ENCODE measurements at places on chromosomes 2 and 18.

- DNase-seq: peak; percentile 32
Observed at GRCh38 chr2:2324565-2325101, 6.4 kb downstream of the MYT1L start.

- DNase-seq: no peak
Observed at GRCh38 chr2:15504882-15505663, 56.1 kb downstream of the NBAS start.

GRCh38 chr2:223000872-223001796 is 50.9 kb upstream of the KCNE4 start:
- no peak for DNase-seq

GRCh38 chr2:160042054-160042453 is 20.4 kb downstream of the PLA2R1 start:
- no peak for DNase-seq

DNA sequence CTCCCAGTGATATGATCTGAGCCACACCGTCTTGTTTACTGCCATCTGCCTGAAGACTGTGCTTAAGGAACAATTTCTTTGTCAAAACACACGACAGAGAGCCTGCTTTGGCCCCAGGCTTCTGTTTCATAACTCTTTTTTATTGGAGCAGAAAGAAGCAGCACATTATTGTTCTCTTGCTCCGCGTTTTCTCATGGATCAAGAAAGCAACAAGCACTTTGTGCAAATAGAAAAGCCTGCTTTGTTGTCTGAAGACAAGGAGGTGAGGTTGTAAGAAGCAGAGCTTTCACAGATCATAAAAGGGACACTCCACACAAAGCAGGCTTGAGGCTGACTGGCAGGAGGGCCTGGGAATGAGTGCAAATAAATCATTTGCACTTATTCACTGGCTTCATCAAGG is 118.3 kb upstream of the FAM136A start:
- DNase-seq: no peak

DNA sequence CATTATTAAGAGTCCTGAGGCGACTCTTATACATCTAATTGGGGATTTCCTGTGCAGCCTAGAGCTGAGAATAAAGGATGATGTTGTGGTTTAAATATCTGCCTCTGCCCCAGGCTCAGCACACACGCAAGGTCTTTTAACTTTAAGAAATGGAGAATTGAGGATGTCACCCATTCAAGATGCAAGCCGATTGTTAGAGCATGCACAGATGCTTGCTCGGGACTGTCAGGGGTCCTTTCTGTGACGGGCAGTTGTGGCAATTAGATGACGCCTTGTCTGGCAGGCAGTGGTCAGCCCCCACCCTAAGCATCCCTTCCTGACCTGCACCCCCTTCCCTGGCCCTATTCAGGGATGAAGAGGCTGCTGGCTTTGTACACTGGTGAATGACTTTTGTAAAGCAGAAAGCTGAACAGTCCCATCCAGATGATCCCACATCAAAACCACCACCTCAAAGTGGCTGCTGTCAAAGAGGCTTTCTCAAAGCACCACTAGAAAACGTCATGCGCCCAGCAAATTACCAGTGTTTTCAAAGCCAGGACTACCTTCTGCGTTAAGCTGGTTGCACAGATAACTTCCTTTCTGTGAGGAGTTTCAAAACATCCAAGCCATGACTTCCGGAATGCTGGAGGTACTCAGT is 23.7 kb downstream of the FAM178B start:
- no peak for DNase-seq

DNA sequence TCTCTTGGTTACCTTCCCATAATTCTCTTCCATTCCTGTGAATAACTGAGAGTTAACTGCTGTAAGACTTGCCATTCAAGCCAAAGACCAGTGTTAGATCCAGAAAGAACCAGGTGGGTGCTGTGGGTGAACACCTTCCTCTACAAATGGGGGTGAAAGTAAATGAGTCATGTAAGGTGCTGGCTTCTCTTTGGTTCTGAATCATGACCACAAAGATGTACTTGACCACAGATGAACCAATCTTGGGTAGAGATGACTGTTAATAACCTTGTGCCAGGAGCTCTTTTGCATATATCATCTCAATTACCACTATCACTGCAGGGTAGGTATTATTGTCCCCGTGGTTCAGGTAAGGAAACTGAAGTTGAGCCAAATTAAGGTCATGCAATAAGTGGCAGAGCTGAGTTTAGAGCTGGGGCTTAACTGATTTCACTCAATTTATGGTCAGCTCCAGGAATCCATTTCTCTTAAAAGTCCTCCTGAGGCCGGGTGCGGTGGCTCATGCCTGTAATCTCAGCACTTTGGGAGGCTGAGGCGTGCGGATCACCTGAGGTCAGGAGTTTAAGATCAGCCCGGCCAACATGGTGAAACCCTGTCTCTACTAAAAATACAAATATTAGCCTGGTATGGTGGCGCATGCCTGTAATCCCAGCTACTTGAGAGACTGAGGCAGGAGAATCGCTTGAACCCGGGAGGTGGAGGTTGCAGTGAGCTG is 244.9 kb upstream of the CXCR4 start:
- DNase-seq: no peak

DNA sequence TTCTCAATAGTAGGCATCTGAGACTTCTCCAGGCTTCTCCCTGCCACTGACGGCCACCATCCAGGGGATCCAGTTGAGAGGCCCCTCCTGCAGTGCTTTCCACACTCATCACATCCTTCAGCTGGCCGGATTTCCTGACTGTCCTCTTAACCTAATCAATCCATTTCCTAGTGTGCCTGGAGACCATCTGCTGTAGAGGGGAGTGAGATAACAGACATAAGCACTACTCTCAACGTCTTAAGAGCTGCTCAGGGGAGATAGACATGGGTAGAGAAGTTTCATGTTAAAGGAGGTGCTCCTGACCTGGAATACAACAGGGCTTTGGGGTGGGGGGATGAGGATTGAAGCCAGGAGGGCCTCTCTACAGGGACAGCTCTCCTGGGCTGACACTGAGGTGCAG is 14.2 kb downstream of the SPR start:
- no peak for DNase-seq

DNA sequence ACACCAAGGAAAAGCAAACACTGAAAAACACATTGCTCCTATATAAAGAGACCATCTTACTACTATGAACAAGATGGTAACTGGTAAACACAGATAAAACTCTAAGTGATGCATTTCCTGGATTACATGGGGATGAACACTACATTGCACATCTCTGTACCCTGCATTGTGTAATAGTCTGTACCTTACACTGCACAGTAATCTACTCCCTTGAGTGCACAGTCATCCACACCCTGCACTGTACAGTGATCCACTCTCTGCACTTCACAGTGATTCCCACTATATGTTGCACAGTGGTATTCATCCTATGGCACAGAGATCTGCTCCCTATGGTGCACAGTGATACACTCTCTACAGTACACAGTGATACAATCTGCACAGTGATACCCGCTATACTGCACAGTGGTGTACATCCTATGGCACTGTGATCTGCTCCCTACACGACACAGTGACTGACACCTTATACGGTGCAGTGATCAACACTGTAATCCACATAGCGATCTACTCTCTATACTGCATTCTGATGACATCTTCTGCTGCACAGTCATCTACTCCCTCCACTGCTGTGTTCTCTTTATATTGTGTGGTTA is 462.2 kb upstream of the RGPD4 start:
- no peak for DNase-seq

DNA sequence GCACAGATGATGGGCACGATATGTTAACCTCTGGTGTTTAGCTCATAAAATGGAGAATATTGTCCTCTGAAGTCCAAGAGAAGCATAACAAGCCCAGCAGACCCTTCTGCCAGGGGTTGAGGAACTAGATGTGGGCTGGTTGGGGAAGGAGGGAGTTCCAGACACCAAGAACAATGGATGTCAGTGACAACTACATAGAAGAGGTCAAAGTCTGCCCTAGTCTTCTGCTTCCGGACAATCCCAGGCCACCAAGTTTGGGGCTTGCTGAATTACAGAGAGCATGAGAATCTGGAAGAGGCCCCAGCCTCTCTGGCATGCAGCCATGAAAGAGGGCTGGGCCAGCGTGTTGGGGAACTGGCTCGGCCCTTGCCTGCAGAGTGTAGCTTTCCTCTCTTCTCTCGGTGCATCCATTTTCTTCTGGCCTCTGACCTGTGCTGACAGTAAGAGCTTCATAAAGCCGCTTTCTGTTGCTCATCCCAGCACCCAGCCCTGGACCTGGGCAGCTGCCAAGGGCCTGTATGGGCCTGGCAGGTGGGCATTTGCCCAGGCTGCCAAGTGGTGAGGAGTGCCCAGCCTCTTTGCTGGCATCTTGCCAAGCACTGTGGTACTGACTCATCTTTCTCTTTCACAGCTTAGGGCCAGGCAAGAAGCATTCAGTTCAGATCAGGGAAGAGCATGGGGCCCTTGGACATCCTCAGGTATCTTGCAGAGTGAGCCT is 14.6 kb upstream of the LAPTM4A start:
- no peak for DNase-seq
